Camera-type eye (tissue), 1 donor: ENCODE measurements at places on chromosomes 3 and 15. TPM values are rescaled to one million over a fixed set of nuclear protein-coding genes. Genes with fewer than 3 reads are reported as not detected.

ROBO2 gene
- total RNA-seq, result 132 TPM

CSPG4 gene
- 25.8 TPM for total RNA-seq

ACSBG1 gene
- total RNA-seq, result 1.0 TPM

GOLGA8G gene
- total RNA-seq, result not detected

TNFSF10 gene
- total RNA-seq, result 21.5 TPM

PLXND1 gene
- 114 TPM for total RNA-seq

ZNF662 gene
- total RNA-seq, result 33.0 TPM

CYP1A2 gene
- not detected for total RNA-seq

KLHL6 gene
- 2.5 TPM for total RNA-seq

EXOG gene
- 26.0 TPM for total RNA-seq

KNG1 gene
- total RNA-seq, result not detected

SMAD6 gene
- 21.2 TPM for total RNA-seq

CLDN18 gene
- total RNA-seq, result not detected

REC114 gene
- not detected for total RNA-seq

LRRC3B gene
- 7.8 TPM for total RNA-seq

RYR3 gene
- total RNA-seq, result 14.1 TPM

IFT80 gene
- 104 TPM for total RNA-seq

MYL3 gene
- 11.8 TPM for total RNA-seq

SYNM gene
- total RNA-seq, result 32.7 TPM

CHDH gene
- total RNA-seq, result 9.1 TPM

PPM1L gene
- total RNA-seq, result 58.1 TPM

PROS1 gene
- 43.0 TPM for total RNA-seq

RHOV gene
- 7.2 TPM for total RNA-seq

SLC51A gene
- 0.77 TPM for total RNA-seq

SMCO1 gene
- 0.38 TPM for total RNA-seq

ALDH1A2 gene
- 53.7 TPM for total RNA-seq

GPR27 gene
- 9.1 TPM for total RNA-seq

SPINK8 gene
- total RNA-seq, result not detected

TCAIM gene
- total RNA-seq, result 49.0 TPM

LRRC31 gene
- total RNA-seq, result not detected

PP2D1 gene
- not detected for total RNA-seq

CCDC50 gene
- 97.6 TPM for total RNA-seq

HES1 gene
- 211 TPM for total RNA-seq

PRSS50 gene
- 1.2 TPM for total RNA-seq

ATP10A gene
- total RNA-seq, result 5.9 TPM

CCR8 gene
- not detected for total RNA-seq

GOLGA8M gene
- 1.9 TPM for total RNA-seq

GOLGA8T gene
- total RNA-seq, result not detected

EPHB1 gene
- 8.7 TPM for total RNA-seq

KBTBD8 gene
- total RNA-seq, result 7.5 TPM

LRRC34 gene
- 17.3 TPM for total RNA-seq

MAP6D1 gene
- 2.9 TPM for total RNA-seq

CMTM7 gene
- 6.9 TPM for total RNA-seq

CD200 gene
- 35.0 TPM for total RNA-seq

PATL2 gene
- 0.49 TPM for total RNA-seq

FAM3D gene
- total RNA-seq, result 6.4 TPM

LRIG1 gene
- total RNA-seq, result 74.6 TPM

CFAP44 gene
- total RNA-seq, result 16.9 TPM

TMC3 gene
- total RNA-seq, result 0.22 TPM

UPK1B gene
- total RNA-seq, result 10.1 TPM

LDHAL6B gene
- total RNA-seq, result not detected

ZNF774 gene
- total RNA-seq, result 4.4 TPM

CILP gene
- total RNA-seq, result 9.2 TPM

GPR62 gene
- 0.27 TPM for total RNA-seq
